Activated CD4-positive, alpha-beta T cell treated with anti-CD3 and anti-CD28 coated beads for 24 hours (primary cell): ENCODE measurements at places on chromosomes 1 and 21.

DNA sequence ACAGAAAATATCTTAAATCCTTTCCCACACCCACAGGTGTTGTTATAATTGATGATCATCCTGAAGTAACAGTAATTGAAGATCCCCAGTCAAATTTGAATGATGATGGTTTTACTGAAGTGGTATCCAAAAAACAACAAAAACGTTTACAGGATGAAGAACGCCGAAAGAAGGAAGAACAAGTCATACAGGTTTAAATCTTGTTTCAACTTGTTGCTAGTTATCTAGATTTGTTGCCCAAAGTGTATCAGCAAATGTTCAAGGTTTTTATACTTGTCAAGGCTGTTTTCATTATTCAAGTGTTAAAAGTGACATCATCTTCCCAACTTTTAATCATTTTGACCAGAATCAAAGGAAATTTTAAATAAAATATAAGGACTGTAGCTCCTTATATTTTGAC lies 64.7 kb downstream of the PRRC2C start:
- no peak for DNase-seq

GRCh38 chr1:3402258-3403010 lies 52.0 kb upstream of the ARHGEF16 start:
- DNase-seq: no peak

DNA sequence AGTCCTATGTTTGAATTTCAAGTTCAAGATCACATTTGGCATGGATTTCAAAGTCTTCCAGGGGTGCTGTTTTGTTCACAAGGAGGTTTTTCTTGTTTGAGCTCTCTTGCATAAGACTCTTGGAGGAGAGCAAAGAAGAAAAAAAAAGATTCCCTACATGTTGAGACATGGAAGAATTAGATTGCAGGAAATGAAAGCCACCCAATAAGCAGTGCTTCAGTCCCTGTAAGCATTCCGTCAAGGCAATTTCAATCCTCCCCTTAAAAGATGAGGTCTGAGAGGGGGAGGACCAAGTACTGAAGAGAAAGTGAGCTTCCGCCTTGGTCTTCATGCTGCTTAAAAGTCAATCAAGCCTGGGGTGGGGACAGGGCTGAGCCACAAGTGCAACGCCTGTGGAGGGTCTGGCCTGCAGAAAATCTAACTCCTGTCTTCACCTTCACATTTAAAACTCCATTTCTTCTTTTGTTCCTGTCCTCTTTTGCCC lies 50.2 kb downstream of the LPAR3 start:
- no peak for DNase-seq

GRCh38 chr1:21933397-21934248 lies 3.5 kb downstream of the HSPG2 start:
- no peak for DNase-seq

- no peak for DNase-seq
These were observed 659.0 kb downstream of the LTN1 start for GRCh38 chr21:28333578-28334075.

DNA sequence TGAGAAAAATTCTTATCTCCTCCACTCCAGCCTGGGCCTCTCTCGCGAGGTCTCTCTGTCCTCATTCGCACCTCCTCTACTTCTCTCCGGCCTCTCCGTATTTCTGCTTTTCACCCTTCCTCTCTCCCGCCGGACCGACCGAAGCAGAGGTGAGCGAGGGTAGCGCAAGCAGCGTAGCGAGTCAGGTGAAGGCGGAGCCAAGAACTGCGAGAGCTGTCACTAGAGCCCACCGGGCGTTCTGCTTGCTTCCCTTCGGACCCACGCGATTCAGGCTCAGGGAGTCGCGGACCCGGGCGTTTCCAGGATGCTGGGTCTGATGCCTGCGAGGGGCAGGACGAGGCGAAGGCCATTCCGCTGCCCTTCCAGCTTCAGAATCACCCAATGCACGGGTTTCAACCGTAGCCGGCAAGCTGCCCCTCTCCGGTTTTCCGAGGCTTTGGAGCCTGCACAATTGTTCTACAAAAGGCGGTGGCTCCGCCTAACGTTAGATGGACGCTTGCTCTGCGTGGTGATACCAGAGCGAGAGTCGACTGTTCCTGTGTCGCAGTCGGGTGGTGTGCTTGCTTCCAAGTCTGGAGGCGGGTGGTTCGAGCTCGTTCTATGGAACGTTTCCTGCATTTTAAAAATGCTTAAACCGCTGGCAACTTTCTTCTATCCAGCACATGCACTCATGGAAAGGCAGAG lies 310.2 kb downstream of the FAM72C start:
- no peak for DNase-seq

- DNase-seq: no peak
These were observed 13.7 kb downstream of the SELL start for GRCh38 chr1:169697755-169698154.

GRCh38 chr1:181219938-181220337 lies 131.4 kb downstream of the IER5 start:
- DNase-seq: no peak
